ENCODE measurements at places on chromosomes 12 and 14. TPM values are rescaled to one million over a fixed set of nuclear protein-coding genes. Genes with fewer than 3 reads are reported as not detected.
A peak's percentile ranks its signal among the peaks of the same experiment; 100 is the strongest.

- DNase-seq = no peak
Observed at GRCh38 chr12:67419810-67420209, 150.7 kb downstream of the CAND1 start.

DNA sequence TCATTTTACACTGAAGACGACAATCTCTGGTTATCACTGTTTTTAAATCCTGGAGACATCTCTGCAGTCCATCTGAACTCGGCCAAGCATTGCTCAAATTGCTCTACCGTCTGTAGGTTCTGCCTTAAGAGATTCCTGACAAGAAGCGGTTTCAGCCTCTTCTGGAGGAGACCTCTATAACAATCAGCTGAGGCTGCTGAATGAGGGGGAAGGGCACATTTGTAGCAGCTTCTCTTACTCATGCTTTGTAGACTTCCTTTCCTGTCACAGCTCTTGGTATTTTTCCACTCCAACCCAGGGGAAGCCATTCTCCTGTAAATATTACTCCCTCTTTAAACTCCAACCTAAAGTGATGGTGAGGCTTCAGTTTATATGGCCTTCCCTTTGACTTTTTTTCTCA is 3.0 kb downstream of the ARG2 start:
- DNase-seq = no peak

DNA sequence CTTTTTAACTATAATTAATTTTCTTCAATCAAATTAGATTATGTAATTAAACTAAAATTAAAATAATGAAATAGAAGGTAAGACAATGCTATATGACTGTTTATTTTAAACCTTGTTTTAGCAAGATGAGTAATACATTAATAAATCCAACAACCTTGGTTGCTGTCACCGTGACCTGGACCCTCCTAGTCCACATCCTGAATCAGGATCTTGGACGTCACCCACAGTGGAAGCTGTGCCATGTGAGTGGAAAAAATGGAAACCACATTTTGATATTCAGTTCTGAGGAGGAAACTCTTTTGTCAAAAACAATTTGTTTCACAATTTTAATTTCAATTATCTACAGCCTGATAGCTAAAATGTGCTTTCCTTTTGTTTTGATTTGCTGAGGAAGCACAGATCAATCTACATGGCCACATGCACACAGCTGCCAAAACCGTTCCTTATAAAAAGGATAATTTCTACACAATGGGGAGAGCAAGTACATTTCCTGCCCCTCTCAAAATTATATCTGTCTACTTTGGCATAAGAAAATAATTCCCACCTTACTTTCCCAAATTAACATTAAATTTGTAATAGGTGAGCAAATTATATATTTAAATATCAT is 255.5 kb downstream of the RASSF9 start:
- DNase-seq = no peak

DNA sequence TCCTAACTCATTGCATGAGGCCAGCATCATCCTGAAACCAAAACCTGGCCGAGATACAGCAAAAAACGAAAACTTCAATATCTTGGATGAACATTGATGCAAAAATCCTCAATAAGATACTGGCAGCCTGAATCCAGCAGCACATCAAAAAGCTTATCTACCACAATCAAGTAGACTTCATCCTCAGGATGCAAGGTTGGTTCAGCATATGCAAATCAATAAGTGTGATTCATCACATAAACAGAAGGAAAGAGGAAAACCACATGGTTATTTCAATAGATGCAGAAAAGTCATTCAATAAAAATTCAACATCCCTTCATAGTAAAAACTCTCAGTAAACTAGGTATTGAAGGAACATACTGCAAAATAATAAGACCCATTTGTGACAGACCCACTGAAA is 56.5 kb upstream of the PPFIA2 start:
- no peak for DNase-seq

DNA sequence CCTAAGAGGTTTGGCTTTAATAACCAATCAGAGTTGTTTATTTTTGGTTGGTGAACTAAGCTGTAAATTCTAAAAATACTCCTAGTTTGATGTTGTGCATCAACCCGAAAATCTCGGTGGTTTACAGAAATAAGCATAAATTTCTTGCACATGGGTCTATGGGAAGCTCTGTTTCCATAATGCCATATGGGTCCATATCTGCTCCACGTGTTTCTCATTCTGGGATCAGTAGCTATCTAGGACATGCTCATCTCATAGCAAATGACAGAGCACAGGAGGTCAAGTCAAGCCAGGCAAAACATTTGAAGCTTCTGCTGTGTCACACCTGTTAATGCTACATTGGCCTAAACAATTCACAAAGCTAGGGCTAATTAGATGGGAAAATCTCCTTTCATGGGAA is 23.1 kb downstream of the NUP37 start:
- DNase-seq = no peak

GRCh38 chr12:19131025-19131444 is 1.5 kb downstream of the PLEKHA5 start:
- DNase-seq = no peak

DNA sequence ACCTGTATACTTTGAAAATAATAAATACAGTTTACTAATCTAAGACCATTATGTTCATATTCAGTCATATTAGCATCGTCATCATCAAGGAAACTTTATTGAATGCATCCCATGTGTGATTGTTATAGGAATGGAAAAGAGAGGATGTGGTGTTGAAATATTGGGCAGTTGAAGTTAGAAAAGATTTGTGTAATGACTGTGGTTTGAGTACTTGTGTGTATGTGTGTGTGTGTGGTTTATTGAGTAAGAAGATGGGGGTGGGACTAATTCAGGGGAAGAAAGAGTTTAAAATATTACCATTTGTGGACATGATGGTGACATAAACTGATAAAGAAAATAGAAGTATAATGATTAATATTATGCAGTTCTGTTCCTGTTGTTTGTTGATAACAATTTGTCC is 238.7 kb upstream of the SEL1L start:
- no peak for DNase-seq

DNA sequence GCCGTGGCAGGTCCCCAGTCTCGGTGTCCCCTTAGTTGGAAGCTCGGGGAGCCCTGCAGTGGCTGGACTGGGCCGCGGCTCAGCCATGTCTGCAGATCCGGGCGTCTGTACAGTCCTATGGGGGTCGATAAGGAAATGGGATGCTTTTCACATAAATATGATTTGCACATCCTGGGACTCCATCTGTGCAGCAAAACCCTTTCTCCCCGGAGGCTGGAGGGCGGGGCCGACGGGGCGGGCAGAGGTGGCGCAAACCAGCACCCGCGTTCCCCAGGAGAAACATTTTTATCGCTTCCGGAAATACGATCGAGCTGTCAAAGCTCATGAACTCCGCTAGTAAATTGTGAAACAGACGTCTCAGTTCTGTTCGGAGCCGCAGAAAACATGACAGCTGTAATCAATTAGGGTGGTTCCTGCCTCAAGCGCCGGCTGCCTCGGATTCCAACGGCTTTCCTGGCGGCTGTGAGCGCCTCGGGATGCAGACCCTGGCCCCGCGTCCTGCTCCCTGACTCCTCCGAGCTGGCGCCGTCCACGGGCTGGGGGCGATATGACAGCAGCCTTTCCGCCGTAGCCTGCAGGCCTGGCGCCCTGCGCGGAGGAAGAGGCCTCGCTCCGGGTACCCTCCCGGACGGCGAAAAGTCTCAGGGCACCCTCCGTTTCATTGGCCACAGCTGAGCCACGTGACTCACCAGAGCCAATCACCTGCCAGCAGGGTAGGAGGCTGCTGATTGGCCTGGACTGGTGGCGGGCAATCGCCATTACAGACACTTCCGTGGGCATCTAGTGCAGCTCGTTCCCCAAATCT is 23.0 kb downstream of the DIO3 start:
- peak; percentile 8 for DNase-seq

DNA sequence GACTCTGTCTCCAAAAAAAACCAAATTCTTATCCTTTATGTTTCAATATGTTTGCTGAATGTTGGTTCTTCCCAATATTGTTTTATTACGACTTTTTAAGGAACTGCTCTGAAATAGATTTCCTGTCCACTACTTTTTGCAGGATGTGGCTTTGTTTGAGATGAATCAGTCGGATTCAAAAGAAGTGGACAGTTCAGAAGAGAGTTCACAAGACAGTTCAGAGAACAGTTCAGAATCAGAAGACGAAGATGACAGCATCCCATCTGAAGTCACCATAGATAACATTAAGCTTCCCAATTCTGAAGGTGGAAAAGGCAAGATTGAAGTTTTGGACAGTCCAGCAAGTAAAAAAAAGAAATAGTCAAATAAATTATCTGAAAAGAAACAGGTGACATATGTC is 8.2 kb downstream of the NOPCHAP1 start:
- DNase-seq = no peak

DNA sequence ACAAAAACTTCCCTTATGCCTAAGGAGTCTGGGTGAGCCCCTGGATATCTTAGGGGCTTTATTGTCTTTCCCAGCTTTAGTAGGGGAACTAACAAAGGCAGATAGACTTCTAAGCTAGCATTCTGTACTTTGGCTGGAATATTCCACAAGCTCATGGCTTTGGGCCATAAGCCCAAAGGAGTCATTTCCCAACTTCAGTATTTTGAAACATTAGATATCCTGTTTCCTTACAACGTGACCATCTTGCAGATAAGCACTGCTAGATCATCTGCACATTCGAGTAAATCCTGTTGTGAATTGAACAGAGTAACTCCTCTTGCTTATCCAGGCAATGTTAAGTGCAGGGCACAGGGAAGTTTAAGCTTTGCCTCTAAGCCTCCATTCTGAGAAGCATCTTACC is 70.6 kb upstream of the ACTN1 start:
- no peak for DNase-seq

GRCh38 chr12:37543966-37544668 is 772.5 kb upstream of the ALG10B start:
- no peak for DNase-seq

DNA sequence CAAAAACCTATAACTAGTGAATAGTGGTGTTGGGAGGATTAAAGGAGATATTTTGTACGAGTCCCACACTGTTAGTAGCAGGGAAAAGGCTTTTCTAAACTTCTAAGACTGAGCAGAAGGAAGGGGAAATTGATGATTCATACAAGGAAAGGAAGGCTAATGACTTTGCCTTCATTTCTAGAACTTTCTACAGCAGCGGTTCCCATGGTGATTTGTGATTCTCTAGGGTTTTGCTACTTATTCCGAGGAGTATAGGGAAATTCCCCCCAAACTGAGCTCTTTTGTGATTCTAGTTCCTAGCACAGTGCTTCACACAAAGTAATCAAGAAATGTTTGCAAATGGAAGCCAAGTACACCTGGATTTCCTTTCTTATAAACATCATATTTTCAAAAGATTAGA is 23.8 kb upstream of the PWP1 start:
- DNase-seq = no peak

DNA sequence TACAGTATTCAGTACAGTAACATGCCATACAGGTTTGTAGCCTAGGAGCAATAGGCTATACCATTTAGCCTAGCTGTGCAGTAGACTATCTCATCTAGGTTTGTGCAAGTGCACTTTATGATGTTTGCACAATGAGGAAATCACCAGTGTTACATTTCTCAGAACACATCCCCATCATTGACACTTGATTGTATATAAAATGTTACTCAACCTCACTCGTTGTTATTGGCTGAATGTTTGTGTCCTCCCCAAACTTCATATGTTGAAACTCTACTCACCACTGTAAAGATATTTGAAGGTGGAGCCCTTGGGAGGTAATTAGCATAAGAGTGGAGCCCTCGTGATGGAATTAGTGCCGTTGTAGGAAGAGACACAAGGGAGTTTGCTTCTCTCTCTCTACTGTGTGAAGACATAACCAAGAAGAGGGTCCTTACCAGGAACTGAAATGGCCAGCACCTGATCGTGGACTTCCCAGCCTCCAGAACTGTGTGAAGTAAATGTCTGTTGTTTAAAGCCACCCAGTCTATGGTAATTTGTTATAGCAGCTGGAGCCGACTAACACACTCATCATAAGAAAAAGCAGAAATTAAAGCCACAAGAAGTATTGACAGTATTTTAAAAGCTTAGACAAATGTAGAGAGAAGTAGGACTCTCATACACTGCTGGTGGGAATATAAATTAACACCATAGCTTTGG is 3.2 kb upstream of the MED13L start:
- no peak for DNase-seq

DIO2 gene
- total RNA-seq = not detected

USP44 gene
- total RNA-seq = 5.6 TPM

AQP2 gene
- total RNA-seq = not detected

PLEKHH1 gene
- total RNA-seq = 0.41 TPM

CCDC177 gene
- total RNA-seq = not detected

WNT5B gene
- total RNA-seq = 0.17 TPM

RAD51AP1 gene
- total RNA-seq = 1.5 TPM

TSHR gene
- total RNA-seq = 0.30 TPM
